ENCODE measurements at places on chromosomes 6 and 20.
A peak's percentile ranks its signal among the peaks of the same experiment; 100 is the strongest.

DNA sequence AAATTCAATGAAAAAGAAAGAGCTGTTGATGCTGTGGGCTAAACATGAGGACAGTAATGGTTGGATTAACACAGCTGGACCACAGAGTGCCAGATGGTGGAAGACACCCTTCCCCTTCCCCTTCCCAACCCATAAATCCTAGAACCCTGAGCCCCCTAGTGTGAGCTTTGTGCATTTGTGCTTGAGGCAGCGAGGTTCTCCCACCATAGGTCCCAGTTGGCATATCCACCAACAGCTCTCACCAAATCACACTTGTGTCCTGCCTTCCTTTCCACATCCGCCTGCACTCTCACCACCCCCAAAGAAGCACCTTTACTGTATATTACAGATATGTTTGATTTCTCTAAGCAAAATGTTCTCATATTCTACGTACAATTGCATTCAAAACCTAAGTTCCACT lies 32.8 kb upstream of the HBS1L start:
- DNase-seq, result no peak

DNA sequence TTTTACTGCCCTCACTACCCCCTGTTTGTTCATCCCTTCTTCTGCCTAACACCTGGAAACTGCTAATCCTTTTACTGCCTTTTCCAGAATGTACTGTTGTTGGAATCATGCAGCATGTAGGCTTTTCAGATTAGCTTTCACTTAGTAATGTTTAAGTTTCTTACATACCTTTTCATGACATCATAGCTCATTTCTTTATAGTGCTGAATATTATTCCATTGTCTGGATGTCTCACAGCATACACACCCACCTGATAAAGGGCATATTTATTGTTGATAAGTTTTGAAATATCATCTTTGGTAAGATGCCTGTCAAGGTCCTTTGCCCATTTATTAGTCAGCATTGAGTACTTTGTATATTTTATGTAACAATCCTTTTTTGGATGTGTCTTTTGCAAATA lies 588.2 kb upstream of the NRSN1 start:
- DNase-seq, result no peak

GRCh38 chr6:121515630-121516265 lies 80.3 kb downstream of the GJA1 start:
- DNase-seq, result no peak

GRCh38 chr20:36676701-36677421 lies 30.9 kb upstream of the SLA2 start:
- no peak for DNase-seq

DNA sequence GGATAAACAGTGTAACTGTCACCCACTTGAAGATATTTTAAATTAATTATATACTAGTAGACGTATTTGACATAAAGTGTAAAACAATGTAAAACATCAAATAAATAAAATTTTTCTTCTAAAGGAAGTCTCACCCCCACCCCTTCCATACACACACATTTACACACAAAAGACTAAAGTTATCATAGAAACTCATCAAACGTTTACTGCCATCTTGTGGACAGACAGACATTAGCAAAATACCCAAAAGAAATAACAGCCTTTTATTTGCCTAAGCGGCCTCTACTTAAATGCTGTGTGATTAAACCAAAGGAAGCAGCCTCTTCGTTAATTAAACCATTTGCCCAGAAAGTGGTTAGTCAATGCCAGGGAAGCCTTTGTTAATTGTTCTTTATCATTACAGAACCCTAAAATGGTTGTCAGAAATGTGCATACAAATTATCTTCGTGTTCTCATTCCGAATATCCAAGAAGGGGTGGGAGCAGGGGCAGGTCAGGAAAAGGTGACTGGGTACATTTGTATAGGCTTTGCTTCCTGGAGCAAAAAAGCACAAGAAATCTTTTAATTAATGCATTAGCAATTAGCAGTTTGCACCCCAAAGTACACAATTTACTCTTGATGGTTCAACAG lies 176.2 kb upstream of the SASH1 start:
- DNase-seq, result no peak

DNA sequence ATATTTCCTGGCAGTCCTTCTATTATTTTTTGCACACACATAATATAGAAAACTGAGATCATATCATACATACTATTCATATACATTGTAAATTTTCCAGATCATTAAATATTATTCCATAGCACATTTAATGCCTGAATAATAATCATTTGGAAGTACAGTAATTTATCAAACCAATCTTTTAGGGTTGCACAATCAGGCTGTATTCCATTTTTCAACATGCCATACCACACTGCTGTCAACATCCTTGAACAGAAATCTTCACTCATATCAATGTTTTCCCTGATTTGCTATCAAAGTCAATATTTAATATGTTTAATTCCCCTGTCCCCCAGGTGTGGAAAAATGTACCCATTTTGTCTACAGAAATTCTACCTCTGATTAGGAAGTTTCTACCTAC lies 122.7 kb upstream of the ADGRF1 start:
- no peak for DNase-seq

- DNase-seq, result no peak
Measured at GRCh38 chr6:141618180-141618581, 514.5 kb upstream of the GJE1 start.

- no peak for DNase-seq
Measured at GRCh38 chr6:158487495-158487894, 72.4 kb upstream of the TMEM181 start.

- no peak for DNase-seq
Measured at GRCh38 chr6:30836431-30836866, 47.9 kb upstream of the DDR1 start.

DNA sequence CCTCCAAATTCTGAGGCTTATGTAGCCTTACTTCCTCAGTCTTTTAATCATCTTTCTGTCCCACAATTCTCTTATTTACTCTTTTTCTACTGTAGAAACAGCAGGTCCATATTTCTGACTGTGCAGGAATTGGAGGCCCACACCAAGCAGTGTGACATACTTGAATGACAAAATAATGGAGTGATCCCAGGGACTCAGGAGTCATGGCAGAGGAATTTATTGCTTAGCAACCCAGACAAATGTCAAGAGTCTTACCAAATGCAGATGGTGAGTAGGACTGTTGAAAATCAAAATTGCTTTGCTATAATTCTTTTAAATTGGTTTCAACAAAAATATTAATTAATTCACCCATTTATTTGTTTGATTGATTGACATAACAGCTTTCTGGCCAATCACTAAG lies 59.9 kb downstream of the HTR1B start:
- DNase-seq, result no peak

DNA sequence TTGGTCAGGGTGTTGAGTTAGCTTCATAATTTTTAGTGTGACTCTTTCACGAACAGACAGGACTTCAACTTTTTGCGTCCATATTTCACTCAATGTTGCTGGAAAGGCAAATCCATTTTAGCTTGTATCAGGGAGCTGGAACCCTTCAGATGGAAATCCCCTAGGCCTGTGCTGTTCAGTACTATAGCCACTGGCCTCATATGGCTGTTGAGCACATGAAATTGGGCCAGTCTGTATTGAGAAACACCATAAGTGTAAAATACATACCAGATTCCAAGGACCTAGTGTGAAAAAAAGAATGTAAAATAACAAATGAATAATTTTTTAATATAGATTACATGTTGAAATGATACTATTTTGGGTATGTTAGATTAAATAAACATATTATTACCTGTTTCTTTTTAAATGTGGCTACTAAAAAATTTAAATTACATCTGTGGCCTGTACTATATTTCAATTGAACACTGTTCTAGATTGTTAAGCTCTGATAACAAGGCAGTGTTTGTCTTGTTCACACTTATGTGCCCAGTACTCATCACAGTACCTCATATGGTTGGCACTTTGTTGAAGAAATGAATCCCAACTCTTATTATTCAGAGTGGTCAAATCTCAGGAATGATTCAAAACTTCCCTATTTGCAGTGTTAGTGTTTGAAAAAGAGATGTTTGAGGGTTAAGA lies 34.3 kb downstream of the CTNNBL1 start:
- DNase-seq, result no peak

DNA sequence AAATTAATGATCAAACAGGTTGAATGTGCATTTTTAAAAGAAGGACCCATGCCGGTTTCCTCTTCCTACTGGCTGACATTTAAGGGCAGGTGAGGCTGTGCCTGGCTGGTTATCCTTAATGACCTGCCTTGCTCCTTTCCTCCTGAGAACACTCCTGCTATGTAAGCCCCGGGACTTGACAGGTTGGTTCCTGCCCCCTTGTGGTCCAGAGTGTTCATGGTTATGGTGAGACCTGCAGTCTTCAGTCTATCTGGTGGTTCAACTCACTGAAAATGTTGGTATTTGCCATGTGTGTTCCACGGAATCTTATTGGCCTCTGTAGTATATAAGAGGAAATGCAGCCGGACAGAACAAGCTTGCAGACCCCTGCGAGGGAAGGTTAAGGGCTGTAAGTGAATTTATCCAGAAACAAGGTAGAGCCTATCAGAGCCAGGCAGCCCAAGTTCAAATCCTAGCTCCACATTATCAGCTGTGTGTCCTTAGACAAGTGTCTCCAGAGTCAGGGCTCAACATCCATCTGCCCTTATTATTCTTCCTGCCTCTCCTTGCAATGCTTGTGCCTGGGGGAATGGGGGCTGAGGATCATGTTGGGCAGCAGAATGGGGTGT lies 5.2 kb upstream of the BPIFA3 start:
- DNase-seq, result peak; percentile 7

- DNase-seq, result no peak
Measured at GRCh38 chr6:71199736-71200135, 88.9 kb upstream of the OGFRL1 start.

GRCh38 chr6:7292596-7293255 lies 20.3 kb downstream of the SSR1 start:
- DNase-seq, result no peak

GRCh38 chr6:49202924-49203536 lies 260.0 kb downstream of the MMUT start:
- DNase-seq, result no peak

GRCh38 chr6:160303806-160304205 lies 44.4 kb upstream of the SLC22A3 start:
- no peak for DNase-seq

- no peak for DNase-seq
Measured at GRCh38 chr6:3457710-3458602, 1.1 kb upstream of the SLC22A23 start.

DNA sequence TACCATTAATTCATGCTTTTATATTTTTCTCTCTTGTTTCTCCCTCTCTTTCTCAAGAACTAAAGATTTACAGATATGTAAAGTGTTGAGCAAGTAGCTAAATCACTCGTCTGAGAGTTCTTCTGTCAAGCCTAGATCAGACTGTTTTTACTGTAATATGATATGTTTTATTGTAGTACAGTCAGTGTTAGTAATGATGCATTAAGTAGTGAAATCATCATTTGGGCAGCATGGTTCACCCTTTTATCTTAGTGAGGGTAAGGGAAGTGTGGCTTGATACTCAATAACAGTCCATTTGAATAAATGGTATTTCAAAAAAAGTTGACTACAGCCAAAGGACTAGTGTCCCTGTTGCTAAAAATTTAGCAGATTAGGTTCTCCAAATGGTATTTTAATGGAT lies 9.2 kb downstream of the CYB5R4 start:
- no peak for DNase-seq

- no peak for DNase-seq
Measured at GRCh38 chr6:71468841-71469700, 180.5 kb downstream of the OGFRL1 start.

DNA sequence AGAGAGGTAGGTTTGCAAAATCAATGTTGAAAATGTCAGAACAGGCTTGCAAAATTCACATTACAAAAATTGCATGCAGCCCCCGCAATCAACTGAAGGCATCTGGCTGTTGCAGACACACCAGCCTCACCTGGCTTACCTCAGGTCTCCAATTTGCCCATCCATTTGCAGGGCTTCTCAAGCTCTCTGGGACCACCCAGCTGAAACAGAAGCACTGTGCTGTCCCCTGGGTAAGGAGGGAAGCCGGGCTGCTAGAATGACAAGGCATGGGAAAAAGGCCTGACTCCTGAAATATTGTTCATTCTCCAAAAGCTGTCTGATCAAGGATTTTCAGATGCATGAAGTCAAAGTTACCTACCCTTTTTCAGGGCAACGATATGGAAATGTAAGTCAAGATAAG lies 52.6 kb upstream of the CD93 start:
- no peak for DNase-seq

DNA sequence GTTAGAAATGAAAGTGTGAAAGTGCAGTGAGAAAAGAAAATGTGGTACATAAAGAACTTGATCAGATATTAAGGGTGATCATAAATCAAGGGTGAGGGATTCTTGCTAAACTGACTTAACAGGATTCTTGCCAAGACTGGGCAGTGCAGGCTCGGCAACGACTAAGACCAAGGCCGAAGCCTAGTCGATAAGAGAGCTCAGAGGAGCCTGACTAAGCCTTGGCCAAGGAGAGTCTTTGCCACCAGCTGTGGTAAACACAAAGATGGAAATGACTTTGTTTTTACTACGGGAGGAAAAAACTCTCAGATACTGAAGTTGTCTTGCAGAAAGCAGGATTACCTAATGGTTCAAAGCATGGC lies 196.6 kb downstream of the LY86 start:
- DNase-seq, result no peak

- no peak for DNase-seq
Measured at GRCh38 chr20:1346315-1346969, 17.5 kb upstream of the SDCBP2 start.

DNA sequence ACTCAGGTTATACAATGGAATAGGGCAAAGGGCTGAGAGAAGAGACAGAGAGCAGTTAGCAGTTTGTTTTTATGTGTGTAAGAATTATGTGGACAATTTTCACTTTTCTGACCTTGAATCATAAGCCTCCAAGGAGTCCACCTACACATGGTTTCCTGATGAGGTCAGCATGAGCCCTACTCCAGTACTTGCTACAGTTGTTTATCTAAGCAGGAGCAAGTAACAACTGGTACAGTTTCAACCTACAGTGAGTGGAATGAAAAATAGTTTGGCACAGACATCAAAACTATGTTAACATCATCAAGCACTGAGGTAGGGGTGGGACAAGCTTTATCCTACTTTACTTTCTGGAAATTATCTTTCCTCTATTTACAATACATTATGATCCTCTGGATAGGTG lies 426.7 kb upstream of the ID4 start:
- no peak for DNase-seq

- DNase-seq, result no peak
Measured at GRCh38 chr6:158654498-158654897, 4.6 kb downstream of the SYTL3 start.

DNA sequence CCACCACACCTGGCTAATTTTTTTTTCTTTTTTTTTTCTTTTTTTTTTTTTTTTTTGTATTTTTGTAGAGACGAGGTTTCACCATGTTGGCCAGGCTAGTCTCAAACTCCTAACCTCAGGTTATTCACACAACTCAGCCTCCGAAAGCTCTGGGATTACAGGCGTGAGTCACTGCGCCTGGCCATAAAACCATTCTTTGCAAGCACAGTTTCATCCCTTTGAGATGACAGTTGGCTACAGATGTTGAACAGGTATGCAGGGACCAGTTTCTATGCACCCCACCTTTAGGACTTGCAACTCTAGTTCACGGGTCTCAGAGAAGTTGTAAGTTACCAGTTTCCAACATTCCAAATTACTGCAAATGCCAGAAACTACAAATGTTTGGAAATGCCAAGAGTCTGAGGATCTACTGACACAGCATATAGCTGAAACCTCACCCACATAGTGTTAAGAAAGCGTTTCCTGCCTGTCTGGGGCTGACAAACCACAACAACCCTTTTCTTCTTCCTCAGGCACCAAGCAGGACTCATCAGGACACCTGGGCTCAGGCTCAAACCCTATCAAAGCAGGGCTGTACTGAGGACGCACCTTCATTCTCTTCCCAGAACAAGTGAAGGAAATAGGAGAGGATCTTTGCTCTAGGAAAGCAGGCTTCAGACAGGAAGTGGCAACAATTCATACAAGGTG lies 22.9 kb downstream of the ARHGAP18 start:
- DNase-seq, result no peak

Measured in stimulated activated CD4-positive, alpha-beta T cell treated with anti-CD3 and anti-CD28 coated beads, Interleukin-12 subunit alpha, Interleukin-12 subunit beta, amount 100 ng/mL, for 4 hours (primary cell).